ENCODE measurements at places on chromosomes 6 and 20.

DNA sequence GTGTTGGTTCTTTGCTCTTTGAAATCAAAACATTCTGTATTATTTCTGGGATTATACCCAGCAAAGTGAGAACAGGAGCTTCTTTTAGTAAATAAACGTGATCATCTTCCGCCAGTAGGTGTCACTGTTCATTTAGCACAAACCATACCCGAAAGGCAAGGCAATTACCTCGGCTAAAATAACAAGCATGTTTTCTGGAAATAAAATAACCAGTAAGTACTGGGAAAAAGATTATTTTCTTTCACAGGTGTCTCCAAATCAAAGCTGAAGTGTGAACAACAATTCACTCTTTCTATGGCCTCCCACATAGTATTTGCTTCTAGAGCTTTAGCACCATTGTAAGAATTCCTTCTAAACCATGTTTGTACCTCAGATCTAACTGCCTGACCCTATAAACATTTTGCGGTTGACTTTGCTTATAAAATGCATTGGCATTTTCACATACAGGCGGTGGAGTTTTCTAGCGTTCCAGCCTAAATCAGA is 144.6 kb upstream of the AGPAT4 start:
- peak; percentile 75 for DNase-seq

- no peak for DNase-seq
These were observed 17.7 kb downstream of the SYNJ2 start for GRCh38 chr6:157999168-158000051.

- DNase-seq, result no peak
These were observed 3.9 kb downstream of the SYTL3 start for GRCh38 chr6:158653577-158654354.

GRCh38 chr6:11775791-11776409 is 2.7 kb downstream of the ADTRP start:
- no peak for DNase-seq

- DNase-seq, result peak; percentile 79
These were observed 431.8 kb downstream of the CD83 start for GRCh38 chr6:14549304-14549770.

DNA sequence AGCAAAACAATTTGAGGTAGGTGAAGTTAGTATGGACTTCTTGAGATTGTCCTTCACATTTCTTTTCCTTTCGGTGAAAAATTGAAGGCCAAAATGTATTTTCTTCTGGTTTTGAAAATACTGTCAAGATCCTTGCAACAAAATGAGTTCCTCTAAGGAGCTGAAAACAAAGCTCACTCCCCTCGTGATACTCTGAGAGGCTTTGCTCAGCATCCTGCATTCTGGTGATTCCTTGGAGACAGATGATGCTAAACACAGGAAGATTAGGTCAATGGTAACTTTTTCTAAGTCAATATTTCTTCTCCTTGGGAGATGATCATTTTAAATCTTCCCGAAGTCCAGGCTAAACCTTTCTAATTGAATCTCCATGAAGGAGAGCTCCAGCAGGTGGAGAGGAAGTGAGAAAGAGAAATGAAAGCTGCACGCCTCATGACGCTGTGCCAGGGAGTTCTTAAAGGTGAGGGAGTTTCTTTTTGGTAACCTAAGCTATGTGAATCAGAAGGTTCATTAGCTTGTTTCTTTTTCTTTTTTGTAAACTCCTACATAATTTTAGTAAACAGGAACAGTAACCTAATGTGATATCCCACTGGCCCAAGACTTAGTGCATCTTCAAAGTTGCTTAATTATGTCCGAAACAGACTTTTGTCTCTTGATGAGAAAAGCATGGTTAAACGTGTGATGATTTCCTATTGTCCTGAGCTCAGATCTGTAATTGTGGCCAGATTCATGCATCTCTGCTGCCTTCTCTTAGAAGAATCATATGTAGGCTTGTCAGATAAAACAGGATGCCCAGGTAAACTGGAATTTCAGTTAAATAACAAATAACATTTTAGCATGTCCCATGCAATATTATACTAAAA is 15.0 kb downstream of the ESR1 start:
- DNase-seq, result no peak

GRCh38 chr6:87922947-87923330 is 124.7 kb upstream of the SPACA1 start:
- DNase-seq, result peak; percentile 47

DNA sequence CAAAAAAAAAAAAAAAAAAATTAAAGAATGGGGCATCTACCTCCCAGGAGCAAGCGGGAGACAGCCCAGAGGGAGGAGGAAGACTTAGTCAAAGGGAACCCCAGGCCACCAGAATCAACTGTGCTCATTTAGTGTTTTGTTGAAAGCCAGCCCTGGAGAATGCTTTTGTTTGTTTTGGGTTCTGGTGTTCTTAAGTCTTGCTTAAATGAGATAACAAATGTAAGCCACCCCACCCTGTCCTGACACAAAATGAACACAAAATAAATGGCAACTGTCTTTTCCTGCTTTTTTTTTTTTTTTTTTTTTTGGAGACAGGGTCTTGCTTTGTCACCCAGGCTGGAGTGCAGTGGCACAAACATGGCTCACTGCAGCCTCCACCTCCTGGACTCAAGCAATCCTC is 165.0 kb upstream of the JARID2 start:
- DNase-seq, result no peak

- DNase-seq, result no peak
These were observed 608.4 kb upstream of the SYNCRIP start for GRCh38 chr6:86251106-86251505.

GRCh38 chr6:39961178-39961577 is 26.9 kb upstream of the MOCS1 start:
- DNase-seq, result no peak
